ENCODE measurements at places on chromosomes 11 and 22. TPM values are rescaled to one million over a fixed set of nuclear protein-coding genes. Genes with fewer than 3 reads are reported as not detected.

CTTN gene
- 205 TPM for total RNA-seq

LRP4 gene
- 2.8 TPM for total RNA-seq

FXYD6 gene
- total RNA-seq: 2.5 TPM

TRIM51 gene
- 1.0 TPM for total RNA-seq

KIAA0930 gene
- total RNA-seq: 26.4 TPM

CD151 gene
- total RNA-seq: 229 TPM

SHANK3 gene
- total RNA-seq: 0.30 TPM

MS4A6E gene
- total RNA-seq: not detected

KRTAP5-8 gene
- not detected for total RNA-seq

OR51E2 gene
- not detected for total RNA-seq

TNNT3 gene
- not detected for total RNA-seq

LMO1 gene
- total RNA-seq: not detected
